ENCODE measurements at places on chromosomes 2 and 18.

DNA sequence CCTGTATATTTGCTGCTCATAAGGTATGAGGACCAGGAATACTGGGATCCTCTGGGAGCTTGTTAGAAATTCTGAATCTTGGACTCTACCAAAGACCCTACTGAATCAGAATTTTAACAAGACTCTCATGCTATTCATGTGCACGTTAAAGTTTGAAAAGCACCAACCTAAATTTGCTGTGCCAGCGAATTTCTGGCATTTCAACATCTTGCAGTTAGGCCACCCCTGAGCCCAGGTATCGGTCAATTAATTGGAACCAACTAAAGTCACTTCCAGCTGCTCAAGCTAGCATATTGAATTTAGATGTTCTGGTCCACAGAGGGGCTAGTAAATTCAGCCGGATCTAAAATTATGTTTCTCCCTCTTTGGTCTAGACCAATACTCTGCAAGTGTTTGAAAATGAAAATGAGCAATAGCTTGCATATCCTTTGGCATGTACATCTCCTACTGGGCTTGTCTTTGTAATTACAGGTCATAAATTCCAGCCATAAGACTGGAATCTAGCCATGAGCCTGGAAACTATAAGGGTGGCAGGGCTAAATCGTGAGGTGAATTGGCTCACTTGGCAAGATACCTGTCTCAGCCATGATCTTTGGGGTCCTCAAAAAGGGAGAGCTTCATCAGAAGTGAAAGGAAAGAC, 72.4 kb downstream of the SKA1 start:
- no peak for DNase-seq

DNA sequence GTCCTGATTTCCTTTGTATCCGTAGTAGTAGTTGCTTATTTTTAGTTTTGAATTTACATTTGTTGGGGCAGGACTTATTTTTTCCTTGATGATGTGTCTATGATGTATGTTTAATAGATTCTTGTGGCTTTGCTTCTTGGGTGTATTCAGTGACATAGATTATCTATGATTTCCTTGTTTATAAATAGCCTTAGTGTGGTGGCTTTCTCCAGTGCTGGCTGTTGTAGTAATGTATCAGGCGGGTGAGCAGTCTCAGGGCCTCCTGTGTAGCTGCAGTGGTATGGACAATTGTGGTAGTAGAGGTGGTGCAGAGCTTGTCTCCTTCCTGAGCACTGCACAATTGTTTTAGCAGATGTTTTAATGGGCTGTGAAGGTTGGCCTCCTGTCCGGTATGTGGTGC, 60.5 kb downstream of the SMCHD1 start:
- DNase-seq, result no peak

DNA sequence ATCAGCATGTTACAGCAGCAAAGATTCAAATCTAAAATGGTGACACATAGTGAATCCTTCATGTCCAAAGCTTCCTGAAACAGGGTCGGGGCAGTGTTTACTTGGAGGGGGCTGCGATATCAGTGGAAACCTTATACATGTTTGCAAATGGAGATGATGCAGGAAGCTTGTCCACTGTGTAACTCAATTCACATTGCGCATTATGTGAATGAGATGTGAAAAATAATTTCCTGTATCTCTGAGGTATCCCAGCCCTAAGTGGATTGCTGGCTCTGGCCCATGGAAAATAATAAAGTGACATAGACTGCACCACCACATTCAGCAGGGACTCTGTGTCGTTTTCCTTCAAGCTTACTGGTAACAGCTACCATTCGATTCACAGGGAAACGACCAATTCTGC, 505.5 kb downstream of the GALR1 start:
- DNase-seq, result no peak

DNA sequence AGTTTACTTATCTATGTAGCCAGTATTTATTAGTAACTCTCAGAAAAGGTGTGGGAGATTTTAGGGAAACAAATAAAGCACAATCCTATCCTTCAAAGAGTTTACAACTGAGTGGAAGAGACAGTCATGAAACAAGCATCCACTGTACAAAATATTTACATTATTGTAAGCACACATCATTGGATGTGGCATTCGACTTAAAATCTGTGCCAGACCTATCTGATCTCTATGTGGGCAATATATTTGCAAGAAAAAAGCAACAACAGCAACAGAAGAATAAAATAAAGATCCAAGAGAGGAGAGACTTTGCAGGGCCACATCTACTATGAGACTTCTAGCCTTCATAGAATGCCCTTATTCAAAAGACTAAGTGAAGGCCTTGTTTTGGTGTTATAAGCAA, 882.1 kb upstream of the PIK3C3 start:
- DNase-seq, result no peak

DNA sequence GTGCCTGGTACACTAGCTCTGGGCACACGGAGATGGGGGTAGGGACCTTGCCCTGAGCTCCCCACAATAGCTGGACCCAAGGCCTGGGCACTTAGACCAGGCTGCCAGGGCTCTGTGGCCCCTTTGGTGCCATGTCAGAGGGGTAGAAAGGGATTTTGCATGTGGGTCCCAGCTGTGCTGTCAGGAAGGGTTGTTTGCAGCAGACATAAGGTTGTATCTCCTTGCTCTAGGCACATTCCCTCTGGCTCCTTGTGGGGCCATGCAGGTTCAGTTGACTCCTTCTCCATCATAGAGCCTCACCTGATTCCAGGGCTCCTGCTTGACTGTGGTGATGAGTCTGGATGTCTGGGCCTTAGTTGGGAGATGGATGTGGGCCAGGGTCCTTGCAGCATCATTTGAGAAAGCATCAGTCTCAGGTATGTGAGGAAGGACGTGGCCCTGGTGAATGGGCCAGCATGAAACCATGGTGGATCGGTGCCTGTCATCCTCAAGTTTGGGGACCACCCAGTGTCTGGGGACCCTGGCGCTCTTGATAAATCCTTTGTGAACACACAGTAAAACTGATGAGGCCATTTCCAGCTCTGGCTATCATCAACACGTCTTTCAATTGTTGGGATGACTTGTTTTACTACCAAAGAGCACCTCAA, 461.9 kb upstream of the HS6ST1 start:
- no peak for DNase-seq

DNA sequence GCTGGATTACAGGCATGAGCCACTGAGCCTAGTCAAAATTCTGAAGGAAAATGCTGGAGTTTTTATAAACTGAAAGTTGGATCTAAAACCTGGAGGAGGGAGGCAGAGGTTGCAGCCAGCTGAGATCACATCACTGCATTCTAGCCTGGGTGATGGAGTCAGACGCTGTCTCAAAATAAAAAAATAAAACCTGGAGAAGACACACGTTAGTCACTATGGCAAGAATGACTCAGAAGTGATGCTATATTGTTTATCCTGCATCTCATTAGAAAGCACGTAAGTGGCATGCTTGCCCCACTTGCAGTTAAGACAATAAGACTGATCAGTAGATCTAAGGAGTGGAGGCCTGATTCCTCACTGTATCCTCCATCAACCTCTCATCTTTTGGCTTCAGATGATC, 106.6 kb upstream of the STON1 start:
- no peak for DNase-seq

- no peak for DNase-seq
Measured at GRCh38 chr2:236001854-236002253, 166.3 kb downstream of the GBX2 start.

- DNase-seq, result no peak
Measured at GRCh38 chr2:106272216-106272807, 78.2 kb upstream of the UXS1 start.

DNA sequence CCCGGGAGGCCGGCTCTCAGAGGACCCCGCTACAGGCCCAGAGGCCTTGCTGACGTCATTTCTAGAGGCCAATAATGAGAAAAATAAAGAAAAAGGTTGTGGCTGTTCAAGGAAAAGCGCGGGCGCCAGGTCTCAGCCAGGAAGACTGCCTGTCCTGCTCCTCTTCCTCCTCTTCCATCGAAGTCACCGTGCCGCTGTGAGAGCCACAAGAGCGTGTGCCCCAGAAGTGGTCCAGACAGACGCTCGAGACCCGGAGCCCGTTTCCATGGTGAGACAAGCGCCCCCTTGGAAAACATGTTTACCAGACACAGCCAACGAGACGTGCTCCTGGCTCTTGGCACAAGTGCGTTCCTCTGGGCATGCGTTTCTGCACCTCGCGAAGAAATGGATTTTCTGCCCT, 210.5 kb downstream of the HDAC4 start:
- no peak for DNase-seq

DNA sequence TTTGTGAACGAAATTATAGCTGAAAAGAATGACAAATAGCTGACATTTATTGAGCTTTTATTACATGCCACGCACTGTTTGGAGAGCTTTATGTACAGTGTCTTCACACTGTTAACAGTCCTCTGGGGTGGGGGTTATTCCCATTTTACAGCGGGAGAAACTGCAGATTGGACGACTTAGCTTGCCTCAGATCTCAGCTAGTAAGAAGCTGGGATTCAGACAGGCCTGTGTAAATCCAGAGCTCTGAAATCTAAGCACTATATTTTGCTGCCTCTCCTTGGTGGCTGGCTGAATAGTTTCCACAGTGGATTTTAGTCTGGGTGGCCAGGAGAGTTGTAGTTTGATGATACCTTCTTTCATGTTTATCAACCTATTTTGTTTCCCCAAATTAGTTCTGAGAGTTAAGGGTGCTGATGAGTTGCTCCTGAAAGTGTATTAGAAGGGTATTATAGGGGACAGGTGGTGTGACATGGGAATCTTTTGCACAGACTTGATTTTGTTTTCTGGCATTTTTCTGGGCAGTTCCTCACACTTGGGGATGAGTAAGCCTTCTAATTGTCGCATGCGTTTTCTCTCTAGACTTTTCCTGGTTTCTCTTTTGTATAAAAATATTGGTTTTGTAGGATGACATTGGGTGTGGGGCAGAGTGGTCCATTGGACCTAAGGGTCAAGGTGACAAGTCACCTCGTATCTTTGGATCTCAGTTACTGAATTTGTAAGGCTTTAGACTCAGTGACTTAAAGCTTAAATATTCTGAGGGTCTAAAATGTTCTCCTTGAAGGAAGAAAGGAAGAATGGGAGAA, 1.5 kb downstream of the ACSL3 start:
- DNase-seq, result no peak

- DNase-seq, result no peak
Measured at GRCh38 chr18:31702449-31702848, 18.1 kb upstream of the B4GALT6 start.

DNA sequence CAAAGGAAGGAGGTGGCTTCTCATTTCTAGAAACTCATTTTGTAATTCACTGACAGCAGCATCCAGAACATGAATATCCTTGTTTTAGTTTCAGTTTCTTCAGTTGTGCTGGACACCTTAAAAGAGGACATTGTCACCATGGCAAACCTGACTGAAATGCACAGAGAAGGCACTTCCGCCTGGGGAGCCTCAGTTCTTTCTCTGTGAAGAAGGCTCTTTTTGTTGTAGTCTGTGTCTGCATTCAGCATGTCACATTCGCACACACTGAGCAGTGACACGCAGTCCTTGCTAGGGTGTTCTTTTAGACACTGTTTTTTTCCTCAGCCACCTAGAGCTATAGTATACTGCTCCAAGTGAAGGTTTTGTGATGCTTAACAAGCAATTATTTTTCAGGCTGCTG, 9.5 kb upstream of the RPRM start:
- DNase-seq, result no peak

GRCh38 chr2:197839327-197839726, 34.9 kb downstream of the PLCL1 start:
- no peak for DNase-seq

- DNase-seq, result no peak
Measured at GRCh38 chr2:66753660-66754059, 318.7 kb downstream of the MEIS1 start.

- no peak for DNase-seq
Measured at GRCh38 chr2:172088245-172089004, 3.1 kb downstream of the DLX1 start.

DNA sequence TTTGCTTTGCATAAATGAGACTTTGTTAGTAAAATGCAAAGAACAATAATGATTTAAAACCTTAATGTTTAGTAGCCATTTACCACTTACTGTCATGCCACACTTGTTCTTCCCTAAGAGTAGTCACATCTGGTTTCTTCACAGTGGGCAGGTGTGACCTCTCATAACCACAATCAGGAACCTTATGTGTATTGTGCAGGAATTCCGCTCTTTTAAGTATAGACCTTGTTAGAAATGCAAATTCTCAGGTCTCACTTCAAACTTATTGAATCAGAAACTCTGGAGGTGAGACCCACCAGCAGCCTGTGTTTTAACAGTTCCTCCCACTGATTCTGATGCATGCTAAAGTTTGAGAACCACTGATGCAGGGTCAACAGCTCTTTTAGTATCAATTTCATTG, 518.8 kb upstream of the MEX3C start:
- no peak for DNase-seq

- no peak for DNase-seq
Measured at GRCh38 chr2:45856391-45857274, 205.2 kb downstream of the PRKCE start.

DNA sequence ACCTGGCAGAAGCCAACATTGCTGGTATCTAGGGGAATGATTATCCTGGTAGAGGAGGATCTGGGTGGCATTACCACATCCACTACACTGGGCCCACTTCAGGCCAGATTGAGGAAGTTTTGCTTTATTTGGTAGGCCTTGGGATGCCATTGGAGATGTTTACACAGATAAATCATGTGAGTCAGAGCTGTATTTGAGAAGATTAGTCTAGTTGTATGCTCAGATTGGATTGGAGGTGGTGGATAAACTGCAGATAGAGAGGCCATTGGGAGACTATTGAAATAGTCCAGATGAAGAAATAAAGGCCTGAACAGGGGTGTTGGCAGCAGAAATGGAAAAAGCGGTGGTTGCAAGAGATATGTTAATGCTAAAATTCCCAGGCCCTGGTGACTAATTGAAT, 81.5 kb downstream of the EFEMP1 start:
- no peak for DNase-seq

DNA sequence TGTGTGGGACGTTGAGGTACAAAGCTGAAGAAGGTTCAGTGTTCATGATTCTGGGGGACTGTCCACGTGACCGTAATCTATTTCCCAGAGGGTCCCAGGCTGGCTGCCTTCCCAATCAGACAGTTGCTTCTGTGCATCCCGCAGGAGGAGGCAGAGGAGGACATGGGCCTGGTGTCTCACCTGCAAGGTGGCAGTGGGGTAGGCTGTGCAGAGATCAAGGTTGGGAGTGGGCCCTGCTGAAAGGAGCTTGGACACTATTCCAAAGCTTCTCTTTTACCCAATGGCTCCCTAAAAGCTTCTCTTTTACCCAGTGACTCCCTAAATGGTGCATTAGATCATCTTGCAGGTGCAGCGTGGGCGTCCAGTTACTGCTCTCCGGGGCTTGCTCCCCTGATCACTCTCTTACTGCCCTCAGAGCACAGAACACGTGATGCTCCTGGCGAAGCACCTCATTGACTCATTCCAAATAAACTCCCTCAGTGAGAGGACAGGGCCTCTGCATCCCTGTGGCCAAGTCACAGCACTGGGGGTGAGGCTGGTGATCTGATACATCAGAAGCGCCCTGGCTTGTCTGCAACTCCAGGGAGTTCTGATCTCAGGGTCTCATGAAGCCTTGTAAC, 41.5 kb downstream of the RNF144A start:
- no peak for DNase-seq

GRCh38 chr2:64990876-64991275, 1.7 kb downstream of the SLC1A4 start:
- no peak for DNase-seq

- DNase-seq, result no peak
Measured at GRCh38 chr2:129006901-129007300, 688.2 kb upstream of the HS6ST1 start.

All from central memory CD4-positive, alpha-beta T cell (primary cell).